Activated naive CD8-positive, alpha-beta T cell treated with anti-CD3 and anti-CD28 coated beads, Interleukin-2, amount 10 ng/mL, durations not matched to agents 7 days and 5 days (primary cell): ENCODE measurements at places on chromosomes 16 and 17. TPM values are rescaled to one million over a fixed set of nuclear protein-coding genes. Genes with fewer than 3 reads are reported as not detected.

DNA sequence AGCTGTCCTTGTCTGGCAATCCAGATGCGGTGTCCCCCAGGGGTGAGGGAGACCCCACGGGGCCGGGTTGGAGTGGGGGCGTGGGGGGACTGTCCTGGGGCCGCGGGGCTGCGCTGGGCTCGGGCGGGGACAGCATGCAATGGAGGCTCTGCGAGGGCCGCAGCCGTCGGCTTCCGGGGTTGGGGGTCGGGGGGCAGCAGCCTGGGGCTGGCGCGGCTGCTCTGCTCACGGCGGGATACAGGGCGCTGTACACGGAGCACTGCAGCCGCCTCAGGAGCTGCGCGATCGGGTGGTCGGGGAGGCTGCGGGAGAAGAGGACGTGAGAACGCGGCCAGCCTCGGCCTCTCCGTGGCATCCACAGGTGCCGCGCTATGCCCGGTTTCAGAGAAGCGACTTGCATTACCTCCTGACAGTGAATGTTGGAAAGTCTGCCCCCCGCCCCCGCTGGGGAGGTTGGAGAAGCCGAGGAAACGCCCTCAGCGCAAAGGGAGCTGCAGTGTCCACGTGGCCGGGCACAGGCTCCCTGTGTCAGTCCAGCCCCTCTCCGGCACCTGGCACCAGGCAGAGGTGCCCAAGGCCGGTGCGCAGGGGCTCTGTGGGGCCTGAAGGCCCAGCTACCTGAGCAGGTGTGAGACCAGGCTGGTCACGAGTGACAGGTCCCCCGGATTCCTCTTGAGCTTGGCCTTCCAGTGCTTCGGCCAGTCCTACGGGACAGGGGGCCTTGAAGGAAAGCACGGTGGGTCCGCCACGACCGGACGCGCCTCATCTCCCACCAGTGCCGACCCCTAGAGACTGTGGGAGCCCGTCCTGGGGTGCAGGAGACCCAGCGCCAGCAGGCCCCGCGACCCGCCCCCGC lies 9.4 kb upstream of the SPATA2L start:
- peaks cover 5% of the 10 kb centered on the region for H3K36me3 ChIP-seq
- no peaks in the 10 kb centered on the region for H3K27me3 ChIP-seq
- no peak for DNase-seq
- H3K27ac ChIP-seq = no peak overlapping the region
- peaks cover 4% of the 10 kb centered on the region for H3K4me1 ChIP-seq
- H3K4me3 ChIP-seq = no peak overlapping the region

GRCh38 chr17:55444471-55445441 lies 23.1 kb upstream of the MMD start:
- H3K27me3 ChIP-seq = peaks cover 4% of the 10 kb centered on the region
- no peak for DNase-seq
- no peak overlapping the region for H3K4me3 ChIP-seq
- no peak overlapping the region for H3K27ac ChIP-seq
- H3K4me1 ChIP-seq = peaks cover 5% of the 10 kb centered on the region

DNA sequence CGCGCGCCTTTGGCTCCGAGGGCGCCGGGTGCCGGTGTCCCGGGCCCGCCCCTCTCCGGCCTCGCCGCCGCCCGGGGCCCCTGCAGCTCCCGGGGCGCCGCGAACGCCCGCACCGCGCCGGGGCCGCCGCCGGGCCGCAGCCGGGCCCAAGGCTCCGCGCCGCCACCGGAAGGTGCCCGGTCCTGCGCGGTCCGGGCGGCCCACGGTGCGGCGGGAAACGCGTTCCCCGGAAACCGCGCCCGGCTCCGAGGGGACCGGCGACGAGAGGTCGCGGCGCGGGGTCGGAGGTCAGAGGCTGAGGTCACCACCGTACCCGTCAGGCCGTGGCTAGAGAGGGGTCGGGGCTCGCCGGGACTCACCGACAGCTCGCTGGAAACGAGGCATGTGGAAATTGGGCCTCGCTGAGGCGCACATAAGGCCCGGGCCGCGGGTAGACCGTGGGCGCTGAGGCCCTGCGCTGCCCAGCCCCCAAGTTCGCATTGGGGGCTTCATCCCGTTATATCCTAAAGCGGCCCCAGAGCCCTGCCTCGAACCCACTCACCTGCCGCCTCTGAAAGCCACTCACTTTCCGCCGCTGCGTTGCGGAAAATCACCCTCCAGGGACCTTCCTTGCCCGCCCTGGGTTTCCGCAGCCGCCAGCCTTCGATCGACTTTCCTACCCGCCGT lies at the start of gene DUS1L:
DUS1L (minus strand) TSS at position 167 of the 666 bp plus-strand sequence. CDS start 745 bp downstream, outside the sequence.
- peaks cover 5% of the 10 kb centered on the region for H3K4me1 ChIP-seq
- peaks cover 2% of the 10 kb centered on the region for H3K27me3 ChIP-seq
- DNase-seq = peak; percentile 90
- H3K4me3 ChIP-seq = peak within 1 kb of the TSS; percentile 87
- no peaks in the 10 kb centered on the region for H3K36me3 ChIP-seq

GRCh38 chr17:47693731-47694580 lies at the start of gene TBKBP1:
Gene TBKBP1, plus strand, starts transcription at chr17:47694161. Its CDS starts 1,952 bp downstream, at chr17:47696113.
- peaks cover 6% of the 10 kb centered on the region for H3K27me3 ChIP-seq
- H3K27ac ChIP-seq = peak within 1 kb of the TSS; percentile 80
- DNase-seq = peak; percentile 58
- peaks cover 23% of the 10 kb centered on the region for H3K4me1 ChIP-seq
- H3K36me3 ChIP-seq = no peaks in the 10 kb centered on the region

The TERF2IP gene
- 78.6 TPM for total RNA-seq
